ENCODE measurements at places on chromosomes 16 and 17.

- no peak for DNase-seq
Observed at GRCh38 chr16:17887963-17888362, 417.2 kb upstream of the XYLT1 start.

- DNase-seq, result no peak
Observed at GRCh38 chr16:76976101-76976500, 214.9 kb upstream of the MON1B start.

GRCh38 chr16:27728691-27729090, 178.7 kb downstream of the KATNIP start:
- DNase-seq, result no peak

- no peak for DNase-seq
Observed at GRCh38 chr16:57480754-57481230, 5.5 kb downstream of the DOK4 start.

GRCh38 chr17:50855708-50856330, 10.3 kb downstream of the TOB1 start:
- DNase-seq, result no peak

DNA sequence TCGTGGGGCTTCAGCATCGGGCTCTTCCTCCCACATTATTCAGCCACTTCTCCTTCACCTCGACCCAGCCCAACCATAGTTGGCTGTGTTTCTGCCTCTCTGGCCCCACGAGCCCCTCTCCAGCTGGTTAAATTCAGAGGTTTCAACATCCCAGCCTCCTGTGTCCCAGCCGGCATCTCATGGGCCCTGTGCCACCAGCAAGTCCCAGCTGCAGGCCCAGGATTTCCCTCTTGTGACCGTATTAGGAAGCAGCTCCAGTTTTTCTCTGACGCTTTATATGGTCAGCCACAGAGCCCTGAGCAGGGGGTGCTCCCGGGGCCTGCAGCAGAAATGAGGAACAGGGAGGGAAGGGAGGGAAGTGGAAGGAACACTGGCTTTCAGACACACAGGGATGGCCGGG, 27.4 kb downstream of the MYH11 start:
- DNase-seq, result no peak

GRCh38 chr16:50234771-50235556, 31.4 kb upstream of the ADCY7 start:
- no peak for DNase-seq

GRCh38 chr16:86195863-86196630, 297.1 kb downstream of the IRF8 start:
- no peak for DNase-seq

DNA sequence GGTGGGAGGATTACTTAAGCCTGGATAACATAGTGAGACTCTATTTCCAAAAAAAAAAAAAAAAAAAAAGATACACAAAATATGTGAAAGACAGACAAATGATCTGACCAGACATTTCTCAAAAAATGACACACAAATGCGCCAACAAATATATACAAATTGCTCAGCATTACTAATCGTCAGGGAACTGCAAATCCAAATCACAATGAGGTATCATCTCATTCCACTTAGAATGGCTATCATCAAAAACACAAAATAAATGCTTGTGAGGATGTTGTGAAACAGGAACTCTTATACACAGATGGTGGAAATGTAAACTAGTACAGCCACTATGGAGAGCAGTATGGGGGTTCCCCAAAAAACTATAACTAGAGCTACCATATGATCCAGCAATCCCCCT, 62.4 kb downstream of the STX8 start:
- no peak for DNase-seq

DNA sequence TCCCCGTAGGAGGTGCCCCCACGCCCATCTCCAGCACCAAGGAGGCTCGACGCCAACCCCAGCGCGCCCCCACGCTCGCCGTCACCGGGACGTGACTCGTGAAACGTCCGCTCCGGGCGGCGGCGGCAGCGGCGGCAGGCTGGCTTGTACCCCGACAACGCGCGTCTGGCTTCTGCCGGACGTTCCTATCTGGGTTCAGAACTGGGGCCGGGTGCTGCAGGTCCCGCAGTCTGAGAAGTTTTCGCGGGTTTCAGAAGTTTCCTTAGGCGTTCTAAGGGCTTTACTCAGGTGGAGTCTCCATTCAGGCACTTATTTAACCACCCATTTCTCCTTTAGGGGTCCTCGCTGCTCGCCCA, 672 bp upstream of the ALKBH5 start:
- peak; percentile 38 for DNase-seq

- DNase-seq, result no peak
Observed at GRCh38 chr16:81547194-81547938, 102.8 kb downstream of the CMIP start.

DNA sequence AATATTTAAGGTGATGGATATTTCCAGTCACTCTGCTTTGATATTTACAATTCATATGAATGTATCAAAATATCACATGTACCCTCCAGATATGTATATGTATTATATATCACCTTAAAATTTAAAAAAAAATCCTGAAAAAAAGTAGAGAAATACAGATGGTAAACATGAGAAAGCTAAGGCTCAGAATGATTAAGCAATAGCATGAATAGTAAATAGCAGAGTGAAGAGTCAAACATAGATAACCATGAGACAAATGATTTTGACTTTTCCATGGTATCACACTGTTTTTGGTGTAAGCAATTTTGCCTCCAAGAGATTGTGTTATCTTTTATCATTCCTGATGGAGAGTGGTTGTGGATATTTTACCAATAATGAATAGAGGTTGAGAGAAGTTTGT, 868.8 kb downstream of the CDH11 start:
- DNase-seq, result no peak

- DNase-seq, result no peak
Observed at GRCh38 chr17:81287741-81288430, 7.2 kb downstream of the SLC38A10 start.

GRCh38 chr17:1473170-1473569, 17.1 kb upstream of the CRK start:
- no peak for DNase-seq

DNA sequence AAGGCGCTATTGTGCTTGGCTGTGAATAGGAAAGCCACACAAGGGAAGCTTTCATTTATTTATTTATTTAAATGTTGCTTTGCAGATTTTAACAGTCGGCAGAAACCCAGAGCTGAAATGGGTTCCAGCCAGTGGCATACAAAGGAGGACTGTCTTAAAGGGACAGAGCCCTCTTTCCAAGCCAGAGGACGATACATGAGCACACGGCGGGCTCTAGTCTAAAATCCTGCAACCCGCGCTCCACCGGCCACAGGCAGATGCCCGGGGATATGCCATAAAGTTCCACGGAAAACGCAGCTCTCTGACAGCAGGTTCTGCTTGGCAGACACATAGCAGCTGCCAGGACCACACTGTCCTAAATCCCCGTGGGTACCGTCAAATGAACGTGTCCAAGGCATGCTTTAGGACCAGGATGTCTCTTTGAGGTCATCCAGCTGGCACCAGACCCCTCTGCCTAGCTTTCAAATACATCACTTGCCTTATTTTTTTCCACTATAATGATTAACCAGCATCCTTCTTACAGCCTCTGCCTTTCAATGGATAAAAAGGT, 64.6 kb downstream of the CYTH1 start:
- peak; percentile 55 for DNase-seq

DNA sequence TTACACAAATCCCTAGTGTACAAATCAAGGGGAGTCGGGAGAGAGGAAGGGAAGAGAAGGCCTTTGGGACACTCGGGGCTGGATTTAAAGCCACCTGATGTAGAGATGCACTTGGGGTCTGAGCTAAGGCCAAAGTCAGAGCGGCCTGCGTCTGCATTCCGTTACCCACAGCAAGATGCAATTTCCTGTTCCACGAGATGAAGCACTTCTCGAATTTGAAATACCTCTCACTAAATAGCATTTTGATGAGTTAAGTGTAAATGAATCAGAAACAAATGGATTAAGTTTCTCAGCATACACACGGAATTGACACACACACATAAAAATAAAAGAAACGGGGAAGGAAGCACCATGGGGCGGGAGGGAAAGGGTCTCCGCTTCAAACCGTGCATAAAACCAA, 386.0 kb downstream of the SOX9 start:
- no peak for DNase-seq

Measured in NCI-H187 (cell line).